ENCODE measurements at places on chromosomes 4 and X. TPM values are rescaled to one million over a fixed set of nuclear protein-coding genes. Genes with fewer than 3 reads are reported as not detected.

Gene MEPE
- total RNA-seq, result not detected

Gene RNF150
- total RNA-seq, result not detected

Gene MXRA5
- not detected for total RNA-seq

Gene CSAG1
- total RNA-seq, result not detected

GRCh38 chrX:153960786-153961185, 10.8 kb downstream of the HCFC1 start:
- H3K4me1 ChIP-seq, result no peaks in the 10 kb centered on the region
- no peak overlapping the region for H3K27ac ChIP-seq
- no peak for DNase-seq
- no peak overlapping the region for H3K4me3 ChIP-seq
- H3K27me3 ChIP-seq, result no peaks in the 10 kb centered on the region
- H3K36me3 ChIP-seq, result peaks cover 5% of the 10 kb centered on the region

DNA sequence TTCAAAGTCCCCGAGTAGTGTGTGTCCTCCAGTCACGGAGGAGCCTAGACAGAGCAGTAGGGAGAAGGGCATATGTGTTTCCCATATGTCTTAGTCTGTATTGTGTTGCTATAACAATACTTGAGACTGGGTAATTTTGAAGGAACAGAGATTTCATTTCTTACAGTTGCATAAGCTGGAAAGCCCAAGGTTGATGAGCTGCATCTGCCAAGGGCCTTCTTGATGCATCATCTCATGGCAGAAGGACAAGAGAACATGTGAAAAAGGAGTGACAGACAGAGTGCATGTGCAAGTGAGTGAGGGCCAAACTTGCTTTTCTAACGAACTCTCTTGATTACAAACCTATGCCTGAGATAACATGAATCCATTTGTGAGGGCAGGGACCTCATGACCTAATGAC, 243.4 kb downstream of the ARHGAP10 start:
- H3K4me1 ChIP-seq, result peaks cover 4% of the 10 kb centered on the region
- peaks cover 6% of the 10 kb centered on the region for H3K36me3 ChIP-seq
- H3K4me3 ChIP-seq, result no peak overlapping the region
- DNase-seq, result no peak
- peaks cover 2% of the 10 kb centered on the region for H3K27me3 ChIP-seq

- H3K27me3 ChIP-seq, result peaks cover 5% of the 10 kb centered on the region
- no peak overlapping the region for H3K27ac ChIP-seq
- H3K4me1 ChIP-seq, result no peaks in the 10 kb centered on the region
- no peak for DNase-seq
- no peak overlapping the region for H3K4me3 ChIP-seq
- no peaks in the 10 kb centered on the region for H3K36me3 ChIP-seq
Measured at GRCh38 chr4:56086073-56086541, 137.4 kb downstream of the CEP135 start.

- H3K36me3 ChIP-seq, result no peaks in the 10 kb centered on the region
- H3K4me3 ChIP-seq, result no peak overlapping the region
- H3K27ac ChIP-seq, result no peak overlapping the region
- no peaks in the 10 kb centered on the region for H3K27me3 ChIP-seq
Measured at GRCh38 chr4:11843340-11843739, 414.6 kb upstream of the HS3ST1 start.

DNA sequence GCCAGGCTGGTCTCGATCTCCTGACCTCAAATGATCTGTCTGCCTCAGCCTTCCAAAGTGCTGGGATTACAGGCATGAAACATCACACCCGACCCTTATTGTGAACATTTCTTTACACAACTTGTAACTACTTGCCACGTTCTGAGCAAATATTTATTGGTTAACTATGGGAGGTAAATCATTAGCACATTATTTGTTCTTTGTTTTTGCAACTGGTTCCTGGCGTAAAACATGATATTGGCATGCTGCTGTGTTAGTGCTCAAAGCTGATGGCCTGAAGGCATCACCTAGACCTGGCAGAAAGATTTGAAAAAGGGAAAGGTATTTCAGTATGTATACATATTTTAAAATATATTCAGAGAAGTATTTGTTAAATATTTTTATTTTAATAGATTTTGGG, 438.3 kb upstream of the PRKX start:
- no peak overlapping the region for H3K27ac ChIP-seq
- no peak overlapping the region for H3K4me3 ChIP-seq
- H3K36me3 ChIP-seq, result no peaks in the 10 kb centered on the region

GRCh38 chr4:123616951-123617461, 220.4 kb downstream of the SPRY1 start:
- peaks cover 4% of the 10 kb centered on the region for H3K27me3 ChIP-seq
- peaks cover 20% of the 10 kb centered on the region for H3K4me1 ChIP-seq
- DNase-seq, result peak; percentile 29
- H3K27ac ChIP-seq, result no peak overlapping the region
- no peak overlapping the region for H3K4me3 ChIP-seq

- H3K36me3 ChIP-seq, result no peaks in the 10 kb centered on the region
- DNase-seq, result no peak
- no peaks in the 10 kb centered on the region for H3K27me3 ChIP-seq
Measured at GRCh38 chr4:182231080-182231479, 12.1 kb upstream of the TENM3 start.

GRCh38 chrX:57156397-57157049, 19.3 kb upstream of the SPIN2A start:
- H3K36me3 ChIP-seq, result no peaks in the 10 kb centered on the region
- no peaks in the 10 kb centered on the region for H3K27me3 ChIP-seq
- no peak overlapping the region for H3K4me3 ChIP-seq
- H3K27ac ChIP-seq, result no peak overlapping the region

Measured in activated T-helper 1 cell treated with anti-CD3 and anti-CD28 coated beads, Interleukin-12 subunit alpha, Interleukin-12 subunit beta, Interleukin-2, Interleukin-4 antibody, amounts not matched to agents 30 ng/mL and 10 ng/mL and 1 ng/mL, durations not matched to agents 14 hours and 24 hours and 36 hours (primary cell).